ENCODE measurements at places on chromosomes 16 and 17.

DNA sequence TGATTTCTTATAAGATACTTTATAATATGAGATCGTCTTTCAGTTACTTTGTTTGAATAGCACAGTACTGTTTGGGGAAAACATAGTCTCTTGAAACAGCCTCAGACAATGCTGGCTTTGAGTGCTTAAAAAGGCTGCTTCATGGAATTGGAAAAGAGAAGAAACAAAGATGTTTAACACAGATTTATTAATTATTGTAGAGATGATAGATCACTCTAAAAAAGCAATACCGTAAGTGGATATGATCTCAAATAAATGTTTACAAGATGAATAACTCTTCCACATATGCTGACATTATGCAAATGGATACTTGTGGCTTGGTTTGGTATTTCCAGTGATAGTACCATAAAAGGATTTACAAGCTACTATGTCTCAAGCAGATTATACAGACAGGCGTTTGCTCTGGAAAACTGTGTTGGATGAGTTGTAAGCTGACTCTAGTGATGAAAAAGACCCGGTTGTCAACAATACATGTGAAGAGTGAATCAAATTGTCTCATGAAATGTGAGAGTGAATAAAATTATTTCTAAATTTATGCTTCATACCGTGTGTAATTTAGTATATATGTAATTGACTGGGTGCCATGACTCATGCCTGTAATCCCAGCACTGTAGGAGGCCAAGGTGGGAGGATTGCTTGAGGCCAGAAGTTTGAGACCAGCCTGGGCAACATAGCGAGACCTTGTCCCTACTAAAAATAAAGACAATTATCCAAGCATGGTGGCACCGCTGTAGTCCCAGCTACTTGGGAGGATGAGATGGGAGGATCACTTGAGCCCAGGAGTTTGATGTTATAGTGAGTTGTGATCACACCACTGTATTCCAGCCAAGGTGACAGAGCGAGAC, 105.4 kb downstream of the FTO start:
- DNase-seq, result no peak

DNA sequence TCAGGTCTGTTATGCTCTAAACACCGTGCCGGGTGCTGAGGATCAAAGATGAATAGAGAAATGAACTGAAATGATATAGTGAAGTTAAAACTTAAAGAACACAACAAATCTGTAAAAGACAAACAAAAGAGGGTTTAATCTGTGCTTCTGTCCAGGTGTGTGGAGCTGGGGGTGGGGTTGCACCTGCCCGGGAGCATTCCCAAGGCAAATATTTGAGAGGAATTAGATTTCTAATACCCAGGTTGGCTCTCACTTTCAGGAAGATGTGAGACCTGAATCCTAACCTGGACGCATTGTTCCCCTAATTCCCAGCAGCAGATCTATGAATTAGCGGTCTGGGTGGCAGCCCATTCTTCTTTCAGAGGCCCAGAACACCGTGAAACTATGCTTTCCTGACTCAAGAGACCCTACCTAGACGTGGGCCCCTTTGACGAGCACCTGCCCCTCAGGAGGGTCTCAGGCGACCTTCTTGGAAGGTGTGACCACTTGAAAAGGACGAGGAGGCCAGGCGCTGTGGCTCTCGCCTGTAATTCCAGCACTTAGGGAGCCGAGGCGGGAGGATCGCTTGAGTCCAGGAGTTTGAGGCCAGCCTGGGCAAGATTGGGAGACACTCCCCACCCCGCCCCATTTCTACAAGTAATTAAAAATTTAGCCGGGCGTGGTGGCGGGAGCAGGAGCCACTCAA, 677 bp upstream of the RANGRF start:
- no peak for DNase-seq

- DNase-seq, result no peak
These were observed 6.6 kb downstream of the NEUROD2 start for GRCh38 chr17:39600997-39601597.

DNA sequence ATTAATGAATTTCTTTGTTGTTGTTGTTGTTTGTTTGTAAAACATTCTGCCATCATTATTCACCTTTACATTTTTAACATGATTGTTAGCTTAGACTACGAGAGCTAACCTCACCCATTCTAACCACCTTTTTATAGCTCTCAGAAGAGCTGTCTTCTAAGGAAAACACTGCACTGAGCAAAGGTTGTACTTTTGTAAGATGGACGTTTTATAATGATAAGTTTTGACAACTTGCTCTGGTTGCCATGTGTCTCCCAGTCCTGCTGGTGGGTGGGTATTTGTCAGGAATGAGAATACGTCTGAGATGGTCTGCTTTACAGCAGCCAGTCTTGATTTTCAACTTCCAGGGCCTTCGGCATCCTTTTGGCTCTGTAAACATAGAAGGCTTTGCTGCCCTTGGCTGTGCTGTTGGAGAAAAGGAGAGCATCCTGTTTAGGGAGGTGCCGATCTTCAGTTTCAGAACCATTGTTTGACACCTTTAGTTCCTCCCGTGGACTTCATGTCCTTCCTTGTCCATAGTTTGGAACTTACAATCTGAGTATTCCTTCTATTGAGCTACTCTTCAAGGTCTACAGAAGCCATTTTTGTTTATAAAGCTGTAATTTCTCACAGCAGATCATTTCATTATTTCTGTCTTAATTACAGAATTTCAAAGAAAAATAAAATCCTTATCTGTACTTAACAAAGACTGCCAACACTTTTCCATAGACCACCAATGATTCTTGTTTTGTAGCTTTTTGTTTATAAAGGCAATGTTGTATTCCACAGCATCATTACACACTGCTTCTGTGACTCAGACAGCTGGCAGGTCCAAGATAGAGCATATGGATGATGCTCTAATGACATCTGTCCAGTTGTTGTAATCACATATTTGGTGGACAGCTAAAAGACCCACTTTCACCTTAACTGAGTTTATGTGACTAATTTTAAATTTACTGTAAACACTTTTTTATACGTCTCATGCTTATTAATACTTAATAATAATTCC, 270.1 kb upstream of the TBX2 start:
- DNase-seq, result no peak

DNA sequence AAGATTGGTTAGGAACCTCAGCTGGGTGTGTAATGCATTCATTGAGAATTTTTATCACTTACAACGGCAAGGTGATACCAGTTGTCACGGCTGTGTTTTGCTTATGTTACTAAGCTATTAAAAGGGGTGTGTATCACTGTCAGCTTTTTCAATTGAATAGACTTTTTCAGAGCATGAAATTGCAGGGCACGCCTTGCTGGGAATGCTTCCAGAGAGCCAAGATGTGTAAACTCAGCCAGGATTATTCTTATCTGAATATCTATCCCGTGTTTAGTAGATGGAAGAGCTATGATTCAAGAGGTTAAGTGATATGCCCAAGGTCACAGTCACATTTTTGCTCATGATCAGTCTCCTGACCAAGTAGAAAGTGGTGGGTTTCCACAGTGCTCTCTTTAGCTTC, 6.6 kb upstream of the TEKT3 start:
- DNase-seq, result no peak

DNA sequence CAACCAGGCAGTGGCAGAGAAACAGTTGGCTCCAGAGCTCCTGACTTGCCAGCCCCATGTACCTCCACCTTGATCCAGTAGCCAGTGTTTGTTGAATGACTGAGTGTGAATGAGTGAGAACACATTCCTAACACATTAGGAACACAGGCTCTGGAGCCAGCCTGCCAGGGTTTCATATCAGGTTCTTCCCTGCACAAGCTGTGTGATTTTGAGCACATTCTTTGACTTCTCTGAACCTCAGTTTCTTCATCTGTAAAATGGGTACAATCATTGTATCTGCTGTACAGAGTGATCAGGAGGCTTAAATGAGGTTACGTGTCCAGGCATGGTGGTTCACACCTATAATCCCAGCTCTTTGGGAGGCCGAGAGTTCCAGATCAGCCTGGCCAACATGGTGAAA, 13.3 kb upstream of the RMI2 start:
- DNase-seq, result no peak

DNA sequence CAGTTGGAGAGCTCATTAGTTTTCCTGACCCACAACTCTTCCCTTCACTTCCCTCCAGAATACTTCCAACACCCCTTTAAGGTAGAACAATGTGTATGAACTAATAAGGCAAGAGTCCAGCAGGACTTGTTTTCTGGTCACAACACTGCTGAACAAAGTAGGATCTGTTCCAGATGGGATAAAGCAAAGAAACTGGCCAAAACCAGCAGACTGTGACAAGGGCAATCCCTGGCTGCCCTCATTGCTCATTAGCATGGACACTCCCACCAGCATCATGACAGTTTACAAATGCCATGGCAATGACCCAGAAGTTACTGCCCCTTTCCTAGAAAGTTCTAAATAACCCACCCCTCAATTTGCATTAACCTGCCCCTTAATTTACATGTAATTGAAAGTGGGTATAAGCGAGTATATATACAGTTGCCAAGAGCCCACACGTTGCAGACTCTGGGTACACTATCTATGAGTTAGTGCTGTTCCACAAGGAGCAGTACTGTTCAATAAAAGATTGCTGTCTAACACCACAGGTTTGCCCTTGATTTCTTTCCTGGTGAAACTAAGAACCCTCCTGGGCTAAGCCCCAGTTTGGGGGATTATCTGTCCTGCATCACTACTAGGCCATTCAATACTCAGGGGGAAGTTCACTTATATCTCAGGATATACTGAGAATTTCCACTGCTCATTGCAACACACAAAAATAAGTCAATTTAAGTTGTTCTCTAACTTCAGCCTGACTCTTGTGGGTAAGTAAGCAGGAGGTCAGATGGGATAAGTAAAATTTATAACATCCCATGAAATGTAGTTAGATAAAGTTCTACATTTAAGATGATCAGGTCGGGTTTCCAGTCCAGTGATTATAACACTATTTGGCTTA, 82.3 kb downstream of the SSH2 start:
- no peak for DNase-seq

DNA sequence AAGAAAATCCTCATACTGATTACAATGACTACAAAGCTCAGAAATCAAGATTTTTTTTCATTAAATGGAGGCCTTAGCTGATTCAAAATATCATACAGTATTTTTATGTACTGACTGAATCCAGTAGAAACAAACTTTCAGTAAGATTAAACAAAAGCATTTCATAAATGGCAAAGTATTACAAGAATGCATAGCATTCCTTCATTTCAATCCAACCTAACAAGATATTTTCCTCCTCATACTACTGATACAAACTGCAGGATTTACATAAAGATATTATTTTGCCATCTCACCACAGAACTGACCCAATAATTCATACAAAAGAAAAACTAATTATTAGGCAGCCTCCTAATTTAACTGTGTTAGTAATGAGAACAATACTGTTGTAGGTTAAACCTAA, 6.2 kb upstream of the KANSL1 start:
- DNase-seq, result no peak

GRCh38 chr16:10564591-10564990, 15.8 kb downstream of the EMP2 start:
- DNase-seq, result no peak

- no peak for DNase-seq
These were observed 23.1 kb downstream of the PRDM7 start for GRCh38 chr16:90053902-90054500.

DNA sequence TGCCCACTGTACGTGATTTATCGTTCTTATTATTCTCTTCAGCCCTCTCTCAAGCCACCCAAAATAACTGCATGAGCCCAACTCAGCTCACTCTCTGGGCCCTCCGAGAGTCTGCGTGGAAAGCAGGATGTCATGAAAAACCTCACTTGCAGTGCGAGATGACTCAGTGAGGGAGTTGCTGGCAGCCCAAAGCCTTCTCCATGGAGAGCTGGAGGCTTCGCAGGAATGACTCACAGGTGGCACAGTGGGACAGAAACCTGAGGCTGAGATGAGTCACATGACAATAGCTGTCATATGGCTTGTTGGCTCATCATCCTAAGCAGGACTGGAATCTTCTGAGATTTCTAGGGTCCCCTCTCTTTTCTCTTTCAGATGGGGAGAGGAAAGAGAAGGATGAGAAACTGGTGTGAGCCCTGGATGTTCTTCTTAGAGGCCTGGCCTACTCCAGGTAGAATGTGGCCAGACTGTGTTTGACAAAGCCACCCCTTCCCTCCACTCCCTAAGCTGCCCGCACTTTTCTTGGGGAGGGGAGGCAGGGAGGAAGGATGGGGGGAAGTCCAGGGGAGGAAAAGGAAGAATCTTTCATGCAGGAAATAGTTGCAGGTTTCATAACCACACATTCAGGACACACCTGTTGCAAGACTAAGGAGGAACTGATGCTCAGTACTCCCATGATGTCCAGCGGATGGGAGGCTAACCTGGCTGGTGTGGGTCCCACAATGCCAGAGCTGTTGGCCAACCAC, 160.6 kb upstream of the RPL38 start:
- DNase-seq, result peak; percentile 49

GRCh38 chr17:69744512-69745070, 330.1 kb downstream of the MAP2K6 start:
- no peak for DNase-seq

Data from T1000 (cell line).